Fibroblast of skin of back (primary cell): ENCODE measurements at places on chromosomes 3 and 15.

- no peak for DNase-seq
Observed at GRCh38 chr3:193418576-193419373, 40.2 kb upstream of the ATP13A5 start.

DNA sequence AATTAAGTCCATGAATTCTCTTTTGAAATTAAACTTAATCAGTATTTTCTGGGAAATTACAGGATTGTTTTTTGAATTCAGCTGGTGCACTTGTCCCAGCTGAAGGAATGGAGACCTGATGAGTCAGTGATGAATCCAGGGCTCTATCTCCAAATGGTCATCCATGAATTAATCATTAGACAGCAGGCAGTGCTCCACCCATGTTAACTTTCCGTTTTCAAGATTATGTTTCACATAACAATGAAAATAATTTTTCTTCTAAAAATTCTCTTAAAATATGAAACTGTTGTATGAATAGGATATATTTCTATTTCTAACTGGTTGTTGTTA is 13.9 kb upstream of the PAQR9 start:
- peak; percentile 37 for DNase-seq

GRCh38 chr3:184874709-184875644 is 63.0 kb downstream of the VPS8 start:
- peak; percentile 34 for DNase-seq

DNA sequence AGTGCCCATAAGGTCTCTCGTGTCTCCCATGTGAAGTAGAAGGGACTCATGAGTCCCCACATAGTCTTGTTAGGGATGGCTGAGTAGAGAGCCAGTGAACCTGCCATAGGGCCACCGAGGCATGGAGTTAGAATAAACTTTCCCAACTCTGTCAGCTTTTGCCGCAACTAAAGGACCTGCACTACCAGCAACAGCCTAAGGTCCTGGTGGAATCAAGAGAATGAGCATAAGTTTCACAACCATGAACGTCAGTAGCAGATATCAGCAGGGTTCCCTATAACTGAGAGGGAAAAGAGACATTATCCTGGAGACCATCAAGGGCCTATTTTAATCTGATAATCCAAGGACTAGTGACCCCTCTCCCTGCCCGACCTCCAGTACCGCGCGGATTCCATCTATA is 60.3 kb upstream of the FNDC3B start:
- DNase-seq, result no peak

GRCh38 chr3:34011171-34012101 is 213.0 kb downstream of the PDCD6IP start:
- DNase-seq, result peak; percentile 59

DNA sequence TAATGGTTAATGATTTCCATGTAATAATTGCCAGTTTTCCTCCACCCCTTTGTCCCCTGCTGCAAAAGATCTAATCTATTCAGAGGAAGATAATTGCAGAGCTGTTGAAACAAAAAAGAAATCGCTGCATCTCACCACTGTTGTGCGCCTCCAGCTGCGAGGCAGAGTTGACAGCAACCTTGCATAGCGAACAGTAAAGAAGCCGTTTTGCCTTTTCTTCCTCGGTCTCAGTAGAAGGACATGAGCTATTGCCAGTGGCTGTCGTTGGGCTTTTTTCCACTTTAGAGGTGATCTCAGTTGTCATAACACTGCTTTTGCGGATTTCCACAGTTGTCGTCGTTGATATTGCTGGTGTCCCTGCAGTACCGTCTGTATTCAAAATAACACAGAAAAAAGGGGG is 314.2 kb downstream of the ZNF385D start:
- no peak for DNase-seq

GRCh38 chr15:65077981-65078352 is 1.4 kb downstream of the KBTBD13 start:
- peak; percentile 57 for DNase-seq

- DNase-seq, result no peak
Observed at GRCh38 chr3:88773766-88774165, 333.7 kb upstream of the EPHA3 start.

DNA sequence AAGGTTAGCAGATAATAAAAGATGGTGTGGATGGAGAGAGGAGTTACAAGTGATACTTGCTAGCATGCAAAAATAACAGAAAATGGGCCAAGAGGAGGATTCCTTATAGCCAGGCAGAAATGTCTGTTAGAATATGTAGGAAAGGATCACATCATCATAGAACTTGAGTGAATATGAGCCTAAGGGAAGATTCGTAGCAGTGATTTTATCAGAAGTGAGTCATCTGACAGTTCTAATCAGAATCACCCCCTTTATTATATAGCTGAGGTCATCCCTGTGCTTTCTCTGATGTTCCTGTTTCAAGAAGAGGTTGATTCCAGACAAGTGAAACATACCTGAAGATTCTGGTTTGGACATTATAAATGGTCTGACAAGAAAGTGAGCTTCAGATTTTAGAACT is 22.9 kb downstream of the EXOG start:
- DNase-seq, result peak; percentile 13

GRCh38 chr3:186921578-186921977 is 8.7 kb upstream of the ST6GAL1 start:
- DNase-seq, result no peak

GRCh38 chr3:18024715-18025114 is 282.3 kb upstream of the TBC1D5 start:
- no peak for DNase-seq

DNA sequence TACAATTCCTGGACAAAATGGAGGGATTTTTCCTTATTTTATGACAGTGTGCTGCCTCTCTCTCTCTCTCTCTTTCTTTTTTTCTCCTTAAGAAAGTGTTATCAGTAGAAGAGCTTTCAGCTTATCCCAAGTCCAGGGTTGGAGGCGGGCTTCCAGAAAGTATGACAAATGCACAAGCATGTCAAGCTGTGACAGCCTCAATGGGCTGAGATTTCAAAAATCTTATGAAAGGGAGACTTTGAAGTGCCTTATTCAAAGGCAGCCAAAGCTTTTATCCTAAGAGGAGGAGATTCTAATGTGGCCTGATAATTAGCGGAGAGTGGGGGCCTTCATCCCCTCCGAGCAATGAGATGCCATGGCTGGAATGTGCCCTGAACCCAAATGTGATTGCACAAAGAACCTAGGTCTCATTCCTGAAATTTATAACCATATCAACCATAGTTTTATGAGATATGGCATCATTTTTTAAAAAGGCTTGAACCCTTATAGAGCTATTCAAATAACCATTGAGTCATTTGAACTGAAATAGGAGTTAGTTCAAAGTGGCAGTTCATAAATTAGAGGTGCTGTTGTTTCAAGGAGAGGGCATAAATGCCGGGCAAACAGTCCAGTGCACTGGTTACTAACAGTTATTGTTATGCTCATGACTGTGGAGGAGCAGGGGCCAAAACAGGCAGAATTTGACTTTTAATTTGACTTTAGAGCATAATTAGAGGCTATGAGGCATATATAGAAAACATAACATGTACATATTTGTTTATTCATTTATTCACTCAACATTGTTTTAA is 261.6 kb upstream of the THRB start:
- no peak for DNase-seq

DNA sequence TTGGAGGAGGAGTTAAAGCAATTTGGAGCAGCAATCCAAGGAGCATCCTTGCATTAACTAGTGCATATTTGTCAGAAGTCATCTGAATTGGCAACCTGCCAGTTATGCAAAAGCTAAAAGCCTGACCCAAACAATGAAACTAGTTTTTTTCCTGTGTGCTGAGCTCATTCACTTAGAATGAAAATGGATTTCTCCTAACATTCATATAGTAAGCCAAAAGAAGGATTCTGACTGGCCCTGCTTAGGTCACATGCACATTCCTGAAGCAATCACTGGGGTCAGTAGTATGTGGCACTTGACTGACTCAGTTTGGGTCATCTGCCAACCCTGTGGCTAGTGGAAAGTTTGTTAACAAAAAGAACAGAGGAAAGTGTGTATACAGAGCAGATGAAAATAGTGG is 30.5 kb downstream of the OXSM start:
- peak; percentile 84 for DNase-seq

DNA sequence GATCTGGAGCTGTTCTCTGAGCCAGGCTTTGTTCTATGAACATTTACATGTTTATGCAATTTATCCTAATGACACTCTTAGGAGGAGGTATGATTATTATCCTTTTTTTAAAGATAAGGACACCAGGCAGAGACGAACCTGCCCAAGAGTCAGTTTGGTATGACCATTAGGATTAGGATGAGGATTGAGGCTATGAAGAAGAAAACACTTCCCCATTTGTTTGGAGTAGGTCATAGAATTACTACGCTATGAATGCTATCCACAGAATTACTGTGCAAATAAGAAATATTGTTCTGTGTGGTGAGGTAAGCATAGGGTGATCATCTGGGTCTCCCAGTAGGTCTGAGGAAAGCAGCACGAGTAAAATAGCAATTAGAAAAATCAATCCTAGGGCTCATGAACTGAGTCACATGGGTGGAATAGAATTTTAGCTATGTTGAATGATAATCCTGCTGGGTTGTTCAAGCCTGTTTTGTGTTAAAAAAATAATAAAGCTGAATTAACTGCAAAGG is 23.9 kb downstream of the EIF4E3 start:
- no peak for DNase-seq

- no peak for DNase-seq
Observed at GRCh38 chr3:160260587-160261270, 35.5 kb downstream of the C3orf80 start.

- peak; percentile 7 for DNase-seq
Observed at GRCh38 chr3:41907330-41908073, 54.4 kb downstream of the ULK4 start.

DNA sequence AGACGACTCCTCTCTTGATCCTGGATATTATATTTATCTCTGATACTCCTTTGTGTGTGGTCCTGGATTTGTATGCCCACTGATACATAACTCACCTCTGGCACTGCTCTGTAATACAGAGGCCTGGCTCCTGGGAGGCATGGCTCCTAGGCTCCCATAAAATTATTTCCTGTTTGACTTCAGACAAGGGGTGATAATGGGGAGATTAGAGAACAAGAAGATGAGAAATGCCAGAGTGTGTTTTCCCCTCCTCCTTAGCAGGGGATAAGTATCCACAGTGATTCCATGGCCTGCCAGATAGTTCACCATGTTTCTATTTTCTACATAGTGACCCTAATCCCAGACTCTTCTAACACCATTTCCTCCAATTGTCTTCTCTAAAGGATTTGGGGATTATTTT is 165.7 kb upstream of the PLSCR5 start:
- DNase-seq, result no peak

DNA sequence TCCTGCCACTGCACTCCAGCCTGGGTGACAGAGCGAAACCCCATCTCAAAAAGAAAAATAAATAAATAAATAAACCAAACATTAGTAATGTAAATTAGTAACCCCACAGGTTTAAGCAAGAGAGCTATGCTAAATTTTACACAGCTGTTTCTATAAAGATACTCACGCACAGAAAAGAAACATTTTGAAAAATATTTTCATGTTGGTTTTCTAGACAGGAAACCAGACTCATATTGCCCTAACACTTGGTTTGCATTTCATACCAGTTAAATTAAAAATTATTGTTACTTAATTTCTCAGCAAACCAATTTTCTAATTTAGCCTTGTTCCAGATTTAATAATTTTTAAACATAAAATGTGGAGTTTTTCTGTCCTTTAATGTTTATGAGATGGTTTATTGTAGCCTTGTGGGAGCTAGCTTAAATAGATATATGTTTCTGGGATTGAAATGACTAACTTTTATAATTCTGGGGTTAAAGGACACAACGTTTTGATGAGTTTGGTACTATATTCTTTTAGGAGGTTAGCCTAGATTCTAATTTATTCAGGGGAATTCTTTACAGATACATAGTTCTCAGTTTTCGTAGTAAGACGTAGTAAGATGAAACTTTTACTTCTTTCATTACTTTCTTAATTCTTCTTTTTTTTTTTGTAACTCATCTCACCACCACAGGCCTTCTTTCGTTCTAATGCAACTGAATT is 42.6 kb upstream of the SLC4A7 start:
- no peak for DNase-seq

DNA sequence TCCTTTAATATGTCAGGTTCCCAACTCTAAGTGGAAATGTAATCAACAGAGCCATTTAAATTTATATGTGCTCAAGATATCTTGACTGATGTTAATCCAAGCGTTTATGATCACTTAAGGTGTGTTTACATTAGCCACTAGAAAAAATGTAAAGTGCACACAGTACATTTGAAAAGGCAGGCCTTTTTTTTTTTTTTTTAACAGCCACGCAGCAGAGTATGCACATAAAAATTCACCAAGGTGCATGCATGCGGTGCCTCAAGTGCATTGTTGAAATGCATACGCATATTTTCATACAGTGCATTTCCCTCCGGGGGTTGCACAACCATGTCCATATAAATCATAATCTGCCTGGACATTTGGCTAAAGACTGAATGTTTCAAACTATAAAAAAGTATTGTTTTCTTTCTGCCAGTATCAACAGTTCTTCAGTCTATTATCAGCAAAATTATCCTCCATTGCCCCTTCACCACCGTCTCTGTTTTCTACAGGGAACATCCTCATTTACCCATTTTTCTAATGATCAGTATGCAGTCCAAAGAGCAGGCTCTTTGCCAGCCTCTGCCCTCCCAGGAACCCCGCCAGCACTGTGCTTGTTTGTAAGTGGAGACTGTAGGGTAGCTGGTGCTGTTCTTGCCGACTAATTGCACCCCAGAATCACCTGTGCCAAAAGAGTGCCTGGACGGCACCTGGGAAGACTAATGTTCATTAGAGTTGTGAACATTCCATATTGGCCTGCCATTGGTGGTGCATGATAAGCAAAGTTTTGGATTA is 611.2 kb upstream of the CFAP20DC start:
- DNase-seq, result no peak
